ENCODE measurements at places on chromosomes 3 and 15.

- no peak for DNase-seq
Observed at GRCh38 chr3:26422415-26422814, 200.2 kb upstream of the LRRC3B start.

GRCh38 chr3:129059311-129059958 is 1.1 kb upstream of the GP9 start:
- DNase-seq: no peak

DNA sequence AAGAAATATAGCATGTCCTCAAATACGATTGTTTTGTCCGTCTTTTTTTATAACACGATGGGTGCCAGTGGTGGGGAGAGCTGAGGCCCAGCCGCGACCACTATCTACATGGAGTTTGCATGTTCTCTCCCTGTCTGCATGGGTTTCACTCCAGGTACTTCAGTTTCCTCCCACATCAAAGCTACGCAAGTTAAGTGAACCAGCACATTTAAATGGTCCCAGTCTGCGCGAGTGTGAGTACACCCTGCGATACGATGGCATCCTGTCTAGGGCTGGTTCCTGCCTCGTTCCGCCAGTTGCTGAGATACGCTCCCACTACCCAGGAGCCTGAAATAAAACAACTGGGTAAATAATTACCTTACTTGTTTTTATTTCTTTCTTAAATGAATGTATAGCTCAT is 40.6 kb downstream of the ATP13A3 start:
- no peak for DNase-seq

DNA sequence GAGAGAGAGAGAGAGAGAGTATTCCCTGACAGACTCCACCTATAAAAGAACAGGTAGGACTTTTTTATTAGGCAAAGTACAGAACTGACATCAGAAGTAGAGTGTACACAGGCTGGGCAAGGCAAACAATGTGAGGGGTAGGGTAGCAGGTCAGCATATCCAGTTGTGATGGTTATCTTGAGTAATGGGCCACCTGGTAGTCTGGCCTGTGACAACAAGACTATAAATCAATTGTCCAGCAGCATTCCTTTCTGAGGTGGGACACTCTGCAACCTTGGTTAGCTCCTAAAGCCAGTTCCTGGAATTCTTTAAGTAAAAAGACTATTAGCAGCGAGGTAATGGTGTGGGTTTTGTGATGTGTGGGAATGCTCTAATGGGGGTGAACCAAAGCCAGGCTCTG is 14.9 kb upstream of the TMCC1 start:
- no peak for DNase-seq
